Esophagus muscularis mucosa (tissue), 4 donors: ENCODE measurements at places on chromosomes 7 and 10. TPM values are rescaled to one million over a fixed set of nuclear protein-coding genes. Genes with fewer than 3 reads are reported as not detected.

The CASD1 gene
- total RNA-seq = 17.9 TPM

The CHAT gene
- total RNA-seq = not detected

The HPS6 gene
- 40.0 TPM for total RNA-seq

The COL13A1 gene
- 2.0 TPM for total RNA-seq

The ENTPD1 gene
- total RNA-seq = 27.3 TPM

The TNS3 gene
- 51.5 TPM for total RNA-seq

The ABCA13 gene
- 0.26 TPM for total RNA-seq

The RAB19 gene
- total RNA-seq = not detected

The FRMPD2 gene
- not detected for total RNA-seq

The MTURN gene
- 188 TPM for total RNA-seq

The FGFBP3 gene
- total RNA-seq = 1.7 TPM

The IGF2BP3 gene
- total RNA-seq = 1.7 TPM

The TMEM273 gene
- 11.6 TPM for total RNA-seq

The AVPI1 gene
- total RNA-seq = 36.8 TPM

The SPDYE2B gene
- not detected for total RNA-seq

The PHTF2 gene
- total RNA-seq = 14.2 TPM

The ADCY1 gene
- total RNA-seq = 1.2 TPM

The NRAP gene
- total RNA-seq = not detected

The PTPRN2 gene
- total RNA-seq = 2.1 TPM

The CDC14C gene
- total RNA-seq = not detected

DNA sequence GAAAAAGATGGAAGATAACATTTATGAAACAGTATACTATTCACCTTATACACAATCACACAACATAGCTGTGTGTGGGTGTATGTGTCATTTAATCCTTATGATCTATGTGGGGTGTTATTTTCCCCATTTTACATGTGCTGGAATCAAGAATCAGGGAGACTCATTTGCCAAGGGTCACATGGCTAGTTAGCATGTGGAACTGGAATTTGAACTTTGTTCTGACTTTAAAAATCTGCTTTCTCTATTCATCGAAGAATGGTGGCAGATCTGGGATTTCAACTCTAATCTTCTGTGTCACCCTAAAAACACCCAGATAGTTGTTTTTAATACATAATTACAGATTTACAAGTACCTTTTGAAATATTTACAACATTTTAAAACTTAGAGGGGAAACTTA lies 65.2 kb downstream of the ADAM22 start:
- H3K36me3 ChIP-seq = no peaks in the 10 kb centered on the region

DNA sequence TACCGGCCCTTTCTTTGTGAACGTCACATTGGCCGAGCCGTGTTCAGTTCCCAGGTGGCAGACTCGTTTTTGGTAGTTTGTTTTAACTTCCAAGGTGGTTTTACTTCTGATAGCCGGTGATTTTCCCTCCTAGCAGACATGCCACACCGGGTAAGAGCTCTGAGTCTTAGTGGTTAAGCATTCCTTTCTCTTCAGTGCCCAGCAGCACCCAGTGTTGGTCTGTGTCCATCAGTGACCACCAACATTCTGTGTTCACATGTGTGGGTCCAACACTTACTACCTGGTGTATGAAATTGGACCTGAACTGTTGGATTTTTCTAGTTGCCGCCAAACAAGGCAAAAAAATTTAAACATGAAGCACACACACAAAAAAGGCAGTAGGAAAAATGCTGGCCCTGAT lies 9.9 kb upstream of the CSGALNACT2 start:
- H3K27ac ChIP-seq = no peak overlapping the region
- H3K4me1 ChIP-seq = no peaks in the 10 kb centered on the region
- H3K27me3 ChIP-seq = no peaks in the 10 kb centered on the region
- H3K36me3 ChIP-seq = no peaks in the 10 kb centered on the region
- no peak for DNase-seq

- H3K4me3 ChIP-seq = no peak overlapping the region
- H3K27ac ChIP-seq = no peak overlapping the region
- H3K27me3 ChIP-seq = no peaks in the 10 kb centered on the region
- DNase-seq = no peak
- H3K36me3 ChIP-seq = peaks cover 50% of the 10 kb centered on the region
Observed at GRCh38 chr10:29656451-29656992, 21.8 kb upstream of the SVIL start.

DNA sequence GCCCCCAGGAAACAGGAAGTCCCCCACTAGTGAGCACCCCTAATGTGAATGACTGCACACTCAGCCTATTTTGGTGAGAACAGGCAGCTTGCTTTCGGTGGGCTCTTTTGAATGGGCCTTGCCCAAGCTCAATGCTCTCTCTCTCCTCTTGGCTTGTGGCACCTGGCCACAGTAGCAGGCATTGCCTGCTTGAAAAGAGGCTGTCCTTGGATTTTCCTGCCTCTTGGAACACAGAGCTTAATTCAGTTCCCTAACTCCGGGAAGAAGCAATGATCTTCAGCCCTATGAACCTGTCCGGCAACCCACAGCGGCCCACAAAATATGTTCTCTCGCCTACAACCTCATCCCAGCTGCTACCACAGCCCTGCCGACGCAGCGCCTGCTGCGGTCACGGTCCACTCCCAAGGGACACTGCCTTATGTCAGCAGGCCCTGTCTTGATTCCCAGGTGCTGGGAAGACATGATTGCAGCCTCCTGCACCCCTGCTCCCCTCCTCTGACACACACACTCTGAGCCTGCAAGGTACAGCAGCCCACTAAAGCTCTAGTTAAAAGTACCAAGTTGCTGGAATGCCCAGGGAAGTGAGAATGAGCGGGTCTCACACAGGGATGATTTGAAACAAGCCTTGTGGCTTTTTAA lies 715.5 kb upstream of the GALNT17 start:
- H3K27me3 ChIP-seq = no peaks in the 10 kb centered on the region
- no peak overlapping the region for H3K4me3 ChIP-seq
- no peak overlapping the region for H3K27ac ChIP-seq

GRCh38 chr7:5478568-5479430 lies 55.2 kb upstream of the TNRC18 start:
- H3K27me3 ChIP-seq = no peaks in the 10 kb centered on the region
- no peak for DNase-seq
- H3K4me3 ChIP-seq = peak overlapping the region; percentile 44

- no peak overlapping the region for H3K4me3 ChIP-seq
- no peak for DNase-seq
- peak overlapping the region; percentile 94 for H3K27ac ChIP-seq
- peaks cover 98% of the 10 kb centered on the region for H3K4me1 ChIP-seq
Observed at GRCh38 chr10:72255977-72256729, 17.6 kb upstream of the DDIT4 start.

GRCh38 chr10:113036619-113037018 lies 86.6 kb downstream of the TCF7L2 start:
- no peak overlapping the region for H3K27ac ChIP-seq
- DNase-seq = no peak
- no peak overlapping the region for H3K4me3 ChIP-seq
- H3K4me1 ChIP-seq = peaks cover 6% of the 10 kb centered on the region
- no peaks in the 10 kb centered on the region for H3K36me3 ChIP-seq

- no peak for DNase-seq
- no peak overlapping the region for H3K4me3 ChIP-seq
- H3K4me1 ChIP-seq = no peaks in the 10 kb centered on the region
Observed at GRCh38 chr7:75835688-75836285, 22.2 kb upstream of the CCL24 start.

DNA sequence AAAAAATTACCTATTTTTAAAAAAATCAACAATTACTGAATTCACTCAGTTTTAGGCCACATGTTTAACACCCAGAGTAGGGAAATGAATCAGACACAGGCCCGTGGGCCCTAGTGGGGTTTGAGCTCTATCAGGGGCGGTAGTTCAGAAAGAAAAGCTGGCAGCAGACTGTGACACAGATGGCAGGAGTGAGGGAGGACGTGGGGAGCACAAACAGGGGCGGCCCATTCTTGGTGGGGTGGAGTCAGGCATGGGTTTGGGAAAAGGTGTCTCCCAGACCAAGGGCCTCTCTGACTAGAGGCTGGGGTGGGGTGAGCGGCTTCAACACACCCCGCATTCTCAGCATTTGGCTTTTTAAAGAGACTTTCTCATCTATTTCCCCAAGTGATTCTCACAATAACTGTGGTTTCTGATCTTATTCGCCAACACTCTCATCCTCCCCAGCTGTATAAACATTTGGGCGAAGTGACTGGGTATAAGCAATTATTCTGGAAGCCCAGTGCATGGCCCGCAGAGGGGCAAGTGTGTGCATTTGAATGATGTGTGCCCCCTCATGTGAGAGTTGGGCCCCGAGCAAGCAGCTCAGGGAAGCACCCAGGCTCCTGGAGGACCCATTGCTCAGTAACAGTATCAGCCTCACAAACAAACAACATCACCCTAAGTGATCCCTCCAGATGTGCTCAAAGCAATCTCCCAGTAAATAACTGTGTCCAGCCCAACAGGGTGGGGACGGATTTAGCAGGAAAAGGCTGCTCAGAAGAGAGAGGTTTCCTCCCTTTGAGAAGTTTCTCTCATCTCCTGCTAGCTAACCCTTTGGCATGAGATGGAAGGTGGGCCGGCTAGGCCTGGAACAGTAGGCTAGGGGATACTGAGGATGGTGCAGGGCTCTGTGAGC lies 437.6 kb upstream of the ZMIZ1 start:
- H3K4me1 ChIP-seq = peaks cover 8% of the 10 kb centered on the region
- no peaks in the 10 kb centered on the region for H3K36me3 ChIP-seq
- H3K27ac ChIP-seq = no peak overlapping the region
- no peaks in the 10 kb centered on the region for H3K27me3 ChIP-seq
- DNase-seq = no peak

GRCh38 chr10:97142834-97143233 lies 42.9 kb downstream of the SLIT1 start:
- no peak overlapping the region for H3K27ac ChIP-seq
- no peak overlapping the region for H3K4me3 ChIP-seq
- DNase-seq = no peak

GRCh38 chr10:107032700-107033401 lies 131.7 kb downstream of the SORCS1 start:
- H3K4me1 ChIP-seq = no peaks in the 10 kb centered on the region
- no peak overlapping the region for H3K4me3 ChIP-seq
- no peak for DNase-seq
- H3K27me3 ChIP-seq = no peaks in the 10 kb centered on the region
- H3K27ac ChIP-seq = no peak overlapping the region
- no peaks in the 10 kb centered on the region for H3K36me3 ChIP-seq

- no peaks in the 10 kb centered on the region for H3K36me3 ChIP-seq
- H3K27me3 ChIP-seq = no peaks in the 10 kb centered on the region
- no peak for DNase-seq
- H3K4me1 ChIP-seq = peaks cover 38% of the 10 kb centered on the region
Observed at GRCh38 chr7:42137941-42138340, 99.1 kb downstream of the GLI3 start.

- peak overlapping the region; percentile 90 for H3K27ac ChIP-seq
- H3K4me1 ChIP-seq = peaks cover 51% of the 10 kb centered on the region
- no peaks in the 10 kb centered on the region for H3K36me3 ChIP-seq
- no peak for DNase-seq
Observed at GRCh38 chr10:30057421-30057841, 2.0 kb downstream of the JCAD start.

GRCh38 chr7:2539031-2539911 lies 16.1 kb downstream of the BRAT1 start:
- peaks cover 65% of the 10 kb centered on the region for H3K36me3 ChIP-seq
- H3K4me3 ChIP-seq = no peak overlapping the region
- DNase-seq = no peak
- no peaks in the 10 kb centered on the region for H3K4me1 ChIP-seq
- H3K27ac ChIP-seq = no peak overlapping the region

DNA sequence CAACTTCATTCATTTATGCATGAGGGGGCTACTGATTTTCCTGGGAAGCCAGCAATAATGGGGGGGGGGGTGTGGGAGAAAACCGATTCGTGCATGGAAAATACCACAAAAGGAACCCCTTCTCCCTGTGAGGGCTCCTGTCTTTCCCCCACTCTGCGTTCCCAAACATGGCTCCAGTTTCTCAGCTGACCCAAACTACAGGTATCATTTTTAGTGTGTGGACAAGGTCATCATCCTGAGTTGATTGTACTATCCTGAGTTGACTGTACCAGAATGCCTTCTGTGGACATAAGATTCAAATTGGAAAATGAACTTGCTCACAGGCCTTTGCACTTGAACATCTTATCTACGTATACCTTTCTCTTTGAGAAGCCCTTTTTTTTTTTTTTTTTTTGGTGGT lies 49.9 kb downstream of the ZRANB1 start:
- peak; percentile 21 for DNase-seq
- H3K27ac ChIP-seq = no peak overlapping the region
- H3K4me3 ChIP-seq = no peak overlapping the region
- peaks cover 94% of the 10 kb centered on the region for H3K36me3 ChIP-seq

DNA sequence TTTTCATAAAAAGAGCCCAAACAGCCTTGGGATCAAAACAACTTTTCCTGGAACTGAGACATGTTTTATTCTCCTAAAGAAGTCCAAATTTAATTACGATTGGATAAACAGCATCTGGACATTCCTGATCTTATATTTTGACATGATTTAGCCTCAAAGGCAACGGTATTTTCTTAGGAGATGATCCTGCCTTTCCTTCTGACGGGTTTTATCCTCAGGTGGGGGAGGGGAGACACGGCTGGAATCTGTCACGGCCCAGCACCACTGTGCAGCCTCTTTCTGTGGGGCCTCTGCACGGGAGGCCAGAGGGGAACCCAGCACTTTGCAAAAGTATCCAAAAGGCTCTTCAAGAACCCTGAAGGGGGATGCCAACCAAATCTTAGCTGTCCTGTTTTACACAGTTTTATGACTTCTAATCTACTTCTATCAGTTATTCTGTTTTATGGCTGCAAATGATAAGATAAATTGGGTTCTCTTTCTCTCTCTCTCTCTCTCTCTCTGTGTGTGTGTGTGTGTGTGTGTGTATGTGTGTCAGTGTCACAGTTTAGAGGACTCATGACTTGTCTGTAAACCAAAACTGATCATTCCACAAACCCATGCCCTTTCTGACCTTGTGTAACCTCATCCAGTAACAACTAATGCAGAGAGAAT lies 321.1 kb upstream of the NPVF start:
- H3K4me3 ChIP-seq = no peak overlapping the region
- no peaks in the 10 kb centered on the region for H3K36me3 ChIP-seq
- DNase-seq = no peak
- no peaks in the 10 kb centered on the region for H3K27me3 ChIP-seq
- peaks cover 3% of the 10 kb centered on the region for H3K4me1 ChIP-seq

GRCh38 chr7:128919241-128919640 lies 8.7 kb upstream of the KCP start:
- peaks cover 69% of the 10 kb centered on the region for H3K27me3 ChIP-seq
- DNase-seq = no peak
- no peak overlapping the region for H3K27ac ChIP-seq
- no peaks in the 10 kb centered on the region for H3K4me1 ChIP-seq
- no peak overlapping the region for H3K4me3 ChIP-seq
- no peaks in the 10 kb centered on the region for H3K36me3 ChIP-seq

DNA sequence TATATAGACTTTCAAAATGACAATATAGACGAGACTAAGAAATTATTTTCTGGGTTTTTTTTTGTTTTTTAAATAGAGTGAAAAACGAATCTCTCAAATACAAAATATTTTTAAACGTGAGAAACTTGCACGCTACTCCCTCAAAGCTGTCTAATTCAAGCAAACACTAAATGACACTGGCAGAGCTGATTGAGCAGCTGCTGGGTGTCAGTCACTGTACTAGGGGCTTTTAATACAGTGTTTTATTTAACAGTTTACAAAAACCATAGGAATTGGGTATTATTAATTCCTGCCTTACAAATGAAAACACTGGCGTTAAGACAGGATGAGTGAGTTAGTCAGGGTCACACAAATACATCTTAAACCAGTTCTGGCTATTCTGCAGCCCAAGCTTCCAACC lies 1209.6 kb upstream of the C7orf33 start:
- H3K4me3 ChIP-seq = no peak overlapping the region
- no peaks in the 10 kb centered on the region for H3K27me3 ChIP-seq
- H3K27ac ChIP-seq = no peak overlapping the region
- H3K4me1 ChIP-seq = no peaks in the 10 kb centered on the region
- no peak for DNase-seq
- H3K36me3 ChIP-seq = no peaks in the 10 kb centered on the region
